Inflammatory macrophage treated with lipopolysaccharide for 4 hours (primary cell): ENCODE measurements at places on chromosomes 4 and X.

DNA sequence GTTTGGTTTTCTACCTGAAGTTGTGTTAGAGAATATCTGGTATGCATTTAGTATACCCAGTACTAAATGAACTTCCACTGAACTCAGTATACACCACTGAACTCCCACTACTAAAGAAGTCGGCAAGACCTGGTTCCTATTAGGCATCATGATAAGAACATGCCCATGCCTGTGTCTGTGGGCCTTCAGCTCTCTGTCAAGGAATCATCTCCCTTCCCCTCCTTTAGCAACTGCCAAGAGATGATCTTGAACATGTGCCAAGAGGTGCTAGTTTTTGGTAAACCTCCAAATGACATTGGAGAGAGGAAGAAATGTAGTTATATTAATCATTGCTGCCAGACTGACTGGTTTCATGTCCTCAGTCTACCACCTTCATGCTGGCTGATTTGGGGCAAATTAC lies 113.2 kb downstream of the ATP10D start:
- DNase-seq, result no peak

GRCh38 chr4:10762561-10762960 lies 78.0 kb upstream of the CLNK start:
- DNase-seq, result no peak

- DNase-seq, result no peak
These were observed 339.3 kb downstream of the MID1IP1 start for GRCh38 chrX:39140581-39140980.

- peak; percentile 61 for DNase-seq
These were observed 483.5 kb downstream of the ACTRT1 start for GRCh38 chrX:127568691-127569090.

DNA sequence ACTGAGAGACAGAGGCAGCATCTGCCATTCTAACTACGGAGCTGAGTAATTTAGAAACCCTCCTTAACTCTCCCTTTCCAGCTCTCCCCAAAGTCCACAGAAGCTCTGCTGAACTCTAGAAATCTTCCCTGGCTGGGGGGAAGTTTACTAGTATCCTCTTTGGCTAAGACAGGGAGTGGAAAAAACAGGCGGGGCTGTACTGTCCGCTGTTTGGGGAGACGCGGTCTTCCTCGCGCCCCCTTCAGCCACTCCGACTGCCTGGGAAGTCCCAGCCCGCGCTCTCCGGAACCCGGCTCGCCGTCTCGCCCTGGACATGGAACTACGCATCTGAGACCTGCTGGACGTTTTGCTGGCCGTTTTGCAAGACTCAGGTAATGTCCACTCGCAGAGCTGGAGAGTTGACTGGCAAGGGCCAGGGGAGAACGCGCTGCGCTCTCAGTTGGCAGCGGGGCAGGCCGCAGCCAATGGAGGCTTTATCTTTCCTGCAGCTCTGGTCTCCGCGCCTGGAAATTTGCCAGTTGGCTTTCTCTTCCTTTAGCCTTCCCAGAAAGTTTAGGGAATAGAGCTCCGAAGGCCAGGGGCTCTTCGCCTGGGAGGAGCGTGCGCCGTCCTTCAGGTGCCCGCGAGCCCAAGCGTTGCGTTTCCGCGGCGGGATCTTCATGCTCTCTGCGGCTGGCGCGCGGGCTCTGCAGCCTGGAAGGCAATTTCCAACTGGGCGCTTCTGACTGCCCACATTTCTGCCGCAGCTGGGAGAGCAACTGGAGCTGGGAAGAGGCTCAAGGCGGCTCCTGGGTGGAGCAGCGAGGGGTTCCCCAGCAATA lies 892 bp downstream of the IL1RAPL2 start:
- DNase-seq, result no peak

GRCh38 chrX:65635378-65635777 lies 32.1 kb upstream of the MSN start:
- no peak for DNase-seq

DNA sequence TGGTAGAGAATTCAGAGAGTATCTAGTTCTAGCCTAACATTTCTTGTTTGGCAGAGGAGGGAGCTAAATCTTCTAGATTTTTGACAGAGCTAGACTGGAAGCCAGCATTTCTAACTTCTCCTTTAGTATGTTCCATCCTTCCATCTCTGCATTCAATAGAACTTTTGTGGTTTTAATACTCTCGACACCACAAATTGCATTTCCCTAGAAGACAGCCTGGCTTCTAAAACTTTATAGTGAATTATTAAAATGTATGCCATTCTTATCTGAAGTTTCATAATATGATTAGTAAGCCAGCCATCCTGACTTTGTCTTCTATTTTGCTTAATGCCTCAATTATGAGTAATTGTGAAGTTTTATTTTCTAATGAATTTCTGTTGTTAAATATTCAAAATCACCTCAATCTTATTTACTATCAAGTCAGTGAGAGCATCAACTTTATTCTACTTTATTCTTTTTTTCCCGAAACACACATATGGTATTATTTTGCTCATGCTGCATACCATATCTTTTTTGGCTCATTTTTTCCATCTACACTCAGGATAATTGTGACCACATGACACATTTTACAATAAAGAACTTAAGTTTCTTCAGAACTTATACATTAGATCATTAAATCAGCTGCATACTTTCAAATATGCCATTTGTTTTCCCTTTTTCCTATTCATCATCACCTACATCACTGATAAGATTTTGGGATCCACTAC lies 30.2 kb downstream of the EDNRA start:
- no peak for DNase-seq

DNA sequence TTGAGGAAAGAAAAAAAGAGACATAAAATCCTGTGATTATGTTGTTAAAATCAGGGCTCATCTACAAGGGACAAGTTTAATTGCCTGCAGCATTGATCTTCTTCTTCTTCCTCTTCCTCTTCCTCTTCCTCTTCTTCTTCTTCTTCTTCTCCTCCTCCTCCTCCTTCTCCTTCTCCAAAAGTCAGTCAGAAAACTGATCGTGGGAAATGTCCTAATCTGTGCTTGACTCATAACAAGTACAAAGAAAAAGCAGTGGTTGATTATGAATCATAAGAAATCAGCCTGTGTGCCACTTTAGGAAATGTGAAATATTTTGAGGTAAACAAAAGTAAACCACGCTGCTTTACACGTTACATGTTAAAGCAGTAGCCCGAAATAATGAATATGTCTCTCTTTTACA lies 2.7 kb upstream of the ATP10D start:
- peak; percentile 80 for DNase-seq

GRCh38 chrX:15483891-15484290 lies 9.2 kb downstream of the PIR start:
- DNase-seq, result no peak

GRCh38 chr4:176902710-176903323 lies 110.1 kb upstream of the VEGFC start:
- peak; percentile 90 for DNase-seq
